ENCODE measurements at places on chromosomes 7 and 10.

DNA sequence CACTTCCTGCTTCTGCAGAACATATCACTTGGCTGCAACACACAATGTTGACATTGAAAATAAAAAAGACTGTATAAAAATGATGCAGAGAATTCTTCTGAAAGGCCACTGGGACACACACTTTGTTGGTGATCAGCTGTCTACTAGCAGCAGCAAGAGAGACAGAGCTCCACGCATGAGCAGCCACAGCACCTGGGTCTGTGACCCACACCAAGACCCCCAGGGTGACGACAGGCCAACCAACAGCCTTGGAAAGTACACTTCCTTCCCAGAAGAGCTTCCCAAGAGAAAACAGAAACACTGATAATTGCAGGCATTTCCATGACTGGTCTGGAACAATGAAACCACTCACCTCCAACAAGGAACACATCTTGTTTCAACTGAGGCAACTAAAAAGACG lies 239.0 kb downstream of the DIP2C start:
- no peak for DNase-seq

DNA sequence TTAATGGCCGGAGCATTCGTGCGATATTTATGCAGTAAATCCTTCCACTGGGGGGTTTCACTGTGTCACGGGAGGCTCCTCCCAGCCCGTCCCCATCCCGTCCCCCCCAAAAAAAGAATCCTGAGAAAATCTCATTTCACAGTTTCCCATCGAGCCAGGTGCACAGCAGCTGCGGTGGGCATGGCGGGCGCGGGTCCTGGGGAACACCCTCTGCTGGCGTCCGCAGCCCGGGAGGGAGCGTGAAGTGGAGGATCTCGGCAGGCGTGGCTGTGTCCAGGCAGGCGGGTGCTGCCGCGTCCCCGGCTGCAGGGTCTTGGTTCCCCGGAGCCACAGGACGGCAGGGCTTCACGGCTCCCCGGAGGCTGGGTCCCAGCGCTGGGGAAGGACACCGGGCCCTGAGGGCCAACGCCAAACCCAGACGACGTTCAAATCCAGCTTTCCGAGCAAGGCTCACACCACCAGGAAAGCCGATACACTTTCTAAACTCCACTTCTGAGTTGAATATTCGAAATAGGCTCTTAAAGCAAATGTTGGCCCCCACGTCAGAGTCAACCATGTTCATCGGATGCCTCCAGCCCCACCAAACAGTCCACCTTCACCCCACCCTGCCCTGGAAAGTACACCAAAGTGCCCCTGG lies 55.7 kb downstream of the PDGFA start:
- DNase-seq = no peak

DNA sequence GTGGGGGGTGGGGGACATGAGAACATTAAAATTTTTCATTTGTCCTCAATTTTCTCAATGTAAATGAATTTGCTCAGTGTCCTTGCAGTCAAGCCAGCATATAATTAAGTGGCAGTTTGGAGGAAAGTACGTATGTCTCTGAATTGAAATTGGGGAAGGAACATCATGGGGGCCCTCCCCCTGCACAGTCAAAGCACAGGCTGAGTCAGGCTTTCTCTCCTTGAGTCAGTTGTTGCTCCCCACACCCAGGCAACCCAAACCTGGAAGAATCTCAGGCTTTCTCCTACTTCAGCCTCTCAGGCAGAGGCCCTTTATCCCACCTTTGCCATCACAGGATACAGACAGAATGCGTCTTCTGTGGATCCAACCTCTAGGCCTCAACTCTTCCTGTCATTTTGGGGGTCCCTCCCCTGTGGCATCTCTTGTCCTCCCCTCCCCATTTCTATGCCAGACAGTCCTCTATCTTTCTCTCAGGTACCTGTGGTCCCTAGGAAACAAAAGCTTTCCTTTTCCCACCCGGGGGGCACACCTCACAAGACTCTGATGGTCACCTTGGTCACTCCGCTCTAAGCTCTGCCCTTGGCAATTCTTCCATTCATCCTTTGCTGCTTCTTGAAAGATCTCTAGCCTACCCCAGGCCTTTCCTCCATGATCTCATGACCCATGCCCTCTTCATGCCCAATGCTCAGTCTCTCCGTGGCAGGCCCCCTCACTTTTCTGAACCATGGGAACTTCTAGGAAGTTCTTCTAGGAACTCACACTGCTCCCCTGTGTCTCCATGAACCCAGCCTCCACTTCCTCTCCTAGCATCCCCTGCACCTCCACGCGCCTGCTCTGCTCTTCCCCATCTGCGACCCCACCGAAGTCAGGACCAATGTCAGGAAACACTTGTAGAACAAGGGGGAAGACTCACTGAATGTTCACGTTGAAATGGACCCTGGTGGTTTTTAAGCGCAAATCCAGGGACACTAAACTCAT lies 40.4 kb downstream of the CREB3L2 start:
- no peak for DNase-seq

GRCh38 chr10:3465406-3465891 lies 292.9 kb upstream of the PITRM1 start:
- DNase-seq = no peak

DNA sequence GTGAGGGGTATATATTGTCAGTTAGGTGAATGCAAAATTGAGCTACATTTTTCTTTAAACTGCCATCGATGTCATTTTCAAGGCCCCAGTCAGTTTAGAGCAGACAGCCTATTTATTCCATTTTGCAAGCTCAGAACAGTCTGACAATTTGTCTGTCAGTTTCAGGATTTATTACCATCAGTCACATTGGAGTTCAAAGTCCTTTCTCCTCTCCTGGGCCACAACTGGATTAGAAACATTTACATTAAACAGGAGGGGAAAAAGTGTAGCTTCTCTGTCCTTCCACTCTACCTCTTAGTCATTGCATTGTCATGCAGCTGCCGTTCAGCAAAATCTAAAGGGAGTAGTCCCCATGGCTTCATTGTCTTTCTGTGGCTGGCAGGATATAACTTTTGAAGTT lies 3.5 kb upstream of the GHITM start:
- no peak for DNase-seq
